ENCODE measurements at places on chromosomes 4 and X.

GRCh38 chrX:37824491-37825214 is 22.7 kb downstream of the DYNLT3 start:
- no peak for DNase-seq

DNA sequence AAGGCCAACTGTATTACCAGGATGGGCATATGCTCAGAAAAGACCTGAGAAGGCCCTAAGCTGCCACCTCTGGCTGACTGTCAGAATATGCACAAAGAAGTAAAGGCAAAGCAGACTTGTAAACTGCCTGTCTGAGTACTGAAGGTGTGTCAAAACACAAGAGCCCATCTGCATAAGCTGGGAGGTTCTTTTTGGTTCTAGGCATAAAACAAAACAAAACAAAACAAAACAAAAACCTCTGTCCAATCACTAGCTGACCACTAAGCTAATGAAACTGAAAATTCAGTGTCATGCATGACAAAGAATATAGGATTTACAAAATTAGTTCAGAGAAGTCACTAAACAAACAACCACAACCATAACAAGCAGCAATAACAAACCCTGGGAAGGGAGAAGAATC is 20.6 kb downstream of the SH3D19 start:
- peak; percentile 42 for DNase-seq

- no peak for DNase-seq
These were observed 15.6 kb downstream of the MAEA start for GRCh38 chr4:1305261-1305711.

DNA sequence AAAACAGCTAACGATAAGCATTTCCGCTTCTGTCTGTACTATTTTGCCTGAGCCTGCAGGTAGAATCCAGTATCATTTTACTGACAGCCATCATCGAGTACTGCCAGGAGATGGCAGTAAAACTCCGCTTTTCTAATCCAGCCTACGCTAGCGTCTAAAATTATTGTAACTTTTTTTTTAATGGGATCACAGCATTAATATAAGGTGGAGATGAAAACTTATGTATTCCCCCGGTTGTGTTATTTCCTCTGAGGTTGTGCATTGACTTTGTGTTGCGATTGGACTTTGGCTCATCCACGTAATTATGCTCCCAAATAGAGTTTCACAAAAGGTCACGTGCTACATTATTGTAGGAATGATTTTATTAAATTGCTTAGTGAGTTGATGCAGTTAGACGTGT is 248.1 kb downstream of the C4orf33 start:
- peak; percentile 41 for DNase-seq

DNA sequence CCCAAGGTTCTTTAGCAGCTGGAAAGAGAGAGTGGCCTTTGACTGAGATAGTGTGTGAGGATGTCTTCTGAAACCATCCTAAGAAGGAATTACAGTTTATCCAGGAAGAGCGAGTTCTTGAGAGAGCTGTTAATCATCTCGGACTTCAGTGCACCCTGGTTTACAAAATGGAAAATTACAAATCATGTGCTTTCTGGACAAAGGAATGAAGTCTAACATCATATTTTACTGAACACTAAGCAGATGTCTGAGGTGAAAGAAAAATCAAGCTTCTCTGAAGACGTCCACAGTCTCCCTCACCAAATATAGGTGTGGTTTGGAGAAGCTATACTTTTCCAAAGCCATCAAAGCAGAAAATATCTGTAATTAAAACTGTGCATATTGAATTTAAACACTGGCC is 30.8 kb upstream of the CYP2U1 start:
- no peak for DNase-seq

DNA sequence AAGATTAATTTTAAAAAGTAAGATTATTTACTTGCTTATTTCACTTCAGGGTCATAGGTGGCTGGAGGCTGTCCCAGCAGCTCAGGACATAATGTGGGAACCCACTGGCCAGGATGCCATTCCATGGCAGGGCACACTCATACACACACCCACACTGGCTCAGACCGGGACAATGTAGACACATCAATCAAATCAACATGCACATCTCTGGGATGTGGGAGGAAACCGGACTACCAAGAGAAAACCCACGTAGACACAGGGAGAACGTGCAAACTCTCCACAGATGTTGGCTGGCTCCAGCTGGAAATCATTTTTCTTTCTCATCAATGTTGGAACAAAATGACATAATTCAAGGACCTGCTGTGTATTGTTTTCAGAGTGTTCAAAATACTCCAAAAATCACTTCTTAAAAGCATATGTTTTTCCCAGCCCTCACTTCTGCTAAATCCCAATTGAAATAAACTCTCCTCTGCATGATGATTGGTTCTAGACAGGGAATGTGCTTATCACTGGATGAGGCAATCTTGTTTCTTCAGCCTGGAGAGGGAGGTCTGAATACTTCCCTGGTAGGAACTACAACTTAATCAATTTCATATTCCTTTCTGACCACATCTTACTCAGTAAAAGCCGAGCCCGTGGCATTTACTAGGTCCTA is 18.6 kb upstream of the CPE start:
- no peak for DNase-seq

- no peak for DNase-seq
These were observed 74.8 kb upstream of the BCOR start for GRCh38 chrX:40172401-40173142.

GRCh38 chr4:71186566-71187403 is 152.0 kb upstream of the SLC4A4 start:
- peak; percentile 41 for DNase-seq

GRCh38 chr4:154044742-154045485 is 256.0 kb upstream of the SFRP2 start:
- DNase-seq = no peak

GRCh38 chr4:181254771-181255170 is 988.4 kb upstream of the TENM3 start:
- DNase-seq = no peak

- DNase-seq = no peak
These were observed 286.6 kb downstream of the BMPR1B start for GRCh38 chr4:95044324-95044837.

- DNase-seq = no peak
These were observed 189.5 kb upstream of the FAT4 start for GRCh38 chr4:125125276-125125675.

GRCh38 chr4:177879851-177880250 is 437.6 kb upstream of the AGA start:
- DNase-seq = peak; percentile 28

DNA sequence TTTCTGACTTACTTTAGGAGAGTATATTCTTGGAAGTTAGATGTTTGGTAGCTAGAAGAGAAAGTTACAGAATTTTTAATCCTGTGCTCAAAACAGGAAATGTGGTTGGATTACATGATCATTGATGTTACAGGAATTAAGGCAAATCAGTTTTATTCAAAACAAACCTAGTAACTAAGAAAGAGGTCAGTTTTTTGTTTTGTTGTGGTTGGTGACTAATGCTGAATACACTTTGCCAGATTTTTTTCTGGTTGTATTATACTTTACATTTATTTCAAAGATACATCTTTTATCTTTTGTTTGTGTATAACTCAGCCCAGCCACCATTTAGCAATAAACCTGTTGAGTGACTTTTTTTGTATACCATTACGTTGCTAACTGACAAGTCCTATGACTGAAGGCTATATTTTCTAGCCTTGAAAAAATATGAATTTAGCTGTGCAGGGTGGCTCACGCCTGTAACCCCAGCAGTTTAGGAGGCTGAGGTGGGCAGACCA is 116.7 kb downstream of the KLHL8 start:
- no peak for DNase-seq

DNA sequence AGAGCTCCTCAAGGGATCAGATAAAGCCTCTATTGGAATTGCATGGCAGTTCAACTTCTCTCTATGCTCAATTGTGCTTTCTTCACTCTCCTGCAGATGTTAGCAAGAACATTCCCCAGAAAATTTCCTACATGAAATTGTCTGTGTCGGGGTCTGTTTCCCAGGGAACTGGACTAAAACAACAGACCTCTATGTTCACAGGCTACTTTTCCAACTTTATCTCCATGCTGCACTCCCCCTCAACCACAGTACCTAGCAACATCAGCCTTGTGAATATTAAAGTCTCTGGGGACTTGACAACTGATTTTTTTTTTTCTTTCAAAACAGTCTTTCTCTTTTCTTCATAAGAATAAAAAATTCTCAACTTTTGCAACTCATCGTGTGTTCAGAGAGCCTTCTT is 1470.8 kb upstream of the ADGRL3 start:
- DNase-seq = no peak

DNA sequence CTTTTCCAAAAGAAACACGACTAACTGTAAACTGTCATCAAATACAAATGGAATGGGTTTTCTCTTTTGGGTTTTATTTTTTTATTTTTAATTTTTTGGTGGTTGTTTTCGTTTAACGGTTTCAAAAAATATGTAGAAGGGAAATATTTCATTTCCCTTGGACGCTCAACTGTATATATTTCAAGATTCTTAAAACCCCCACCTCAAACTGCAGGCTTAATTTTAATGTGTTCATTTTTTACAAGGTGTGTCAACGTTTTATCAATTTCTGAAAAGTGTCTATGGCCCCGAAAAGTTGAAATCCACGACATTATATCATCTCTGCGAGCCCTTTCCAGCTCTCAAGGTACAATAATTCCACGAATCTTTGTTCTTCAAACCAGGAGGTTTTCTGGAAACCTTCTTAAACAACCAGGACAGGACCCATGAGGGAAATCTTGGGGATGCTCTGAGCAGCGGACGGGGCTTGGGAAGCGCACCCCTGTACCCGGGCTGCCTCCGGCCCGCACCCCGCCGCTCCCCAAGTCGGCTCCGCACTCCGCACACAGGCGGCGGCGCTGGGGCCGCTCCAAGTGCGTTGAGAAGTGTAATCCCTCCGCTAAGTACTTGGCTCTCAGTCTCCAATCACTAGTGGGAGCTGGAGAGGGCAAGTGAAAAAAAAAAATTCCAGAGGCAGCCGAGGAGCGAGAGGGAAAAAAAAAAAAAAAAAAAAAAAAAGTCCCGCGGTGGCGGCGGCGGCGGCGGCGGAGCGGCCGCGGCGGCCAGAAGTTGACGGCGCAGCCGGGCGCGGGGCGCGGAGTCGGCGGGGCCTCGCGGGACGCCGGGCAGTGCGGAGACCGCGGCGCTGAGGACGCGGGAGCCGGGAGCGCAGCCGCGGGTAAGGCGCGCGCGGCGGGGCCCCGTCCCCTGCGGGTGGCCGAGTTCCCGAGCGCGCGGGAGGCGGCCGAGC is at the start of gene BMPR1B:
Gene BMPR1B (plus strand): TSS at position 764 of the 949 bp plus-strand sequence. CDS start 346,470 bp downstream, outside the sequence.
- peak; percentile 75 for DNase-seq

All from NCI-H82 (cell line).